ENCODE measurements at places on chromosomes 7 and 10.

DNA sequence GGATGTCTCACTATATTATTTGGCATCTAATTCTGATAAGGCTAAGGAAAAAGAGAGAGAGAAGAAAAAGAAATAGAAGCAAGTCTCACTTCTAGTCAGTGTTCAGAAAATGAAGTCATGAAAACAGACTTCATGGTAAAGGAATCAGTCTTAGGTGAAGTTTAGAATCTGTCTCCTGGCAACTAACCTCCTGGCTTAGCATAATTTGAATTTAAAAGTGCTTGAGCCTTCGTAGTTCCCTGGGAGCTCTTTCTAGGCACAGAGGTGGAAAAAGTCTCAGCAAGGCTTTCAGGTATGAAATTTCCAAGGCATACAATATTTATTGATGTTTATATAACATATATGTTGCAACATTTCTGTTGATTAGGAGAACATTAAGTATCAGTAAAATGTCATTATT is 10.4 kb downstream of the CHRM2 start:
- no peak for DNase-seq

- DNase-seq, result no peak
Measured at GRCh38 chr7:24862461-24862860, 105.2 kb upstream of the GSDME start.

- DNase-seq, result no peak
Measured at GRCh38 chr10:58913717-58914116, 262.7 kb upstream of the PHYHIPL start.

- DNase-seq, result no peak
Measured at GRCh38 chr7:3092468-3092867, 48.8 kb upstream of the CARD11 start.

GRCh38 chr10:3716093-3716492 is 68.9 kb downstream of the KLF6 start:
- no peak for DNase-seq

- DNase-seq, result no peak
Measured at GRCh38 chr7:157963526-157963925, 624.1 kb downstream of the PTPRN2 start.

DNA sequence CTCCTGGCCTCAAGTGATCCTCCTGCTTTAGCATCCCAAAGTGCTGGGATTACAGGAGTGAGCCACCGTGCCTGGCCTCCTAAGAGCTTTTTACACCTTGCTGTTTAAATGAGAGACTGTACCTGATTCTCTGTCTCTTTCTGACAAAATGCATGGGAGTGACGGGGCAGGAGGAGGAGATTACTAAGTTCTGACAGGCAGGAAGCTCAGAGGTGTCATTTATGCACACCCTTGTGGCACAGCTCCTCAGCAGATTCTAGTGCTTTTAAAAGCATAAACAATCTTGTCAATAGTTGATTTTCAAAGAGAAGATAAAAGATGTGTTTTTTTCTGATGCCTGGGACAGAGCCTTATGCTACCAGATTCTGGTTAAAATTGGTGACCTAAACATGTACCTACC is 39.7 kb upstream of the STEAP4 start:
- no peak for DNase-seq

DNA sequence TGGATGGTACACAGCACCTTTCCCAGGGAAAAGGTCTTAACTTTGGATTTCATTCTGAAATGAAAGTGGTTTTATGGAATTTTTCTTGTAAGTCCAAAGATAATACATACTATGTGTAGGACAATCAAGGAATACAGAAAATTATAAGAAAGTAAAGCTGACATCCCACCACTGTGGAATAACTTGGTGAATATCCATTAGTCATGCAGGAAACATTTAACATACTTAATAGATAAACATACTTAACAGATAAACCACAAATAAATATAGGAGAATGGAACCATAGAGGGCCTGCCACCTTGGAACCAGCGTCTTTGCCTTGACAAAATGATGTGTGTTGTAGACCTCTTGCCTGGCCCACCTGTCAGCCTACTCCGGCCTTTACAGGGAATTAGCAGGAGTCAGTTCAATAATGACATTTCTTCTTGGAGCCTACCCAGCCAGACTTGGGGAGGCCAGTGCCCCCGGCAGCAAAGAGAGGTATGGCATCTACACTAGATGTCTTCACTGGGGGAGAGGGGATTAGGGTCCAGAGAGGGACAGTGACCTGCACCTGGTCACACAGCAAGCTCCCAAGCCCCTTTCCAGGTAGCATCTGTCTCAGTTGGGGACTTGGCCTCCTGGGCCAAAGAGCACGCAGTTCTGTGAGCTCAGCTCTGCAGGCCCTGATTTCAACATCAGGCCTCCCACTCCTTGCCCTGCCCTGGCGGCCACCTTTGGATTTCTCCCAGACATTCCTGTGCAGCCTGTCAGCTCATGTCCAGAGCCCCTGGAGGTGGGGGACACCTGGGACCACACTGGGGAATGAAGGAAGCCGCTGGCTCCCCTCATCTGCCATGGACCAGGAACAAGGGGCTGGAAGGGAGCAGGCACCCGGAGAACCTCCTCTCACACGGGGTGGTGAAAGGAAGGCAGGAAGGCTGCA is 112.6 kb upstream of the PPIF start:
- DNase-seq, result no peak

- DNase-seq, result no peak
Measured at GRCh38 chr7:118794419-118794818, 569.9 kb downstream of the ANKRD7 start.

- DNase-seq, result no peak
Measured at GRCh38 chr10:124064676-124065075, 28.7 kb downstream of the CHST15 start.

DNA sequence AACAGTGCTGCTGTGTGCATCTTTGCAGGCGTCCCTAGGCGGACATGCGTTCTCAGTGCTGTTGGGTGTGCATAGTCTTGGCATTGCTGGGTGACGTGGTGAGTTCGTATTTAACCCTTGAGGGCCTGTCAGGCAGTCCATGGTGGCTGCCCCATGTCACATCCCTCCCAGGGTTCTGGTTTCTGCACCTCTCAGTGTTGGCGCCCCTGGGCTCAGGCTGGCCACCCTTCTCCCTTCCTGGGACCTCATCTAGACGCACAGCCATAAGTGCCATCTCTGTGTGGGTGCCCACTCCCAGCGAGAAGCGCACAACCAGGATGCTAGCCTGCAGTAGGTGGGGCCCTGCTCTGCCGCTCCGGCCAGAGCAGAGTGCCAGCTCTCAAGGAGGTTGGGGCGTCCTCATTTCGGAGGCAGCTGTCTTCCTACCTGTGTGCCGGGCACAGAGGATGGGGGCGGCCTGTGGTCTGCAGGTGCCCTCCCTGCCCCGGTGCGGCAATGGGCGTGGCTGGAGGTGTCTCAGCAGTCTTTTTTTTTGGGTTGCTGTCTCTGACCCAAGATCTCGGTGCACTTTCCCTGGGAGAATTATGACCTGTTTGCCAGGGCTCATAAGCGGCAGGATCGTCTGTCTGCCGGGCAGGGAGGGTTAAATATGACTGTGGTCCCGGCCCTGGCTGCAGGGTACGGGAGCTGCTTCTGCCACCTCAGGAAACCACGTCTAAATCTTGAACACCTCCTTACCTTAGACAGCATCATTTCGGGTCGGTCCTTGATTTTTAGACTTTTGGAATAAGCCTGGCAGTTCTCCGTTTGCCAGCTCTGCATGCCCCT is 6.5 kb downstream of the INPP5A start:
- DNase-seq, result no peak

DNA sequence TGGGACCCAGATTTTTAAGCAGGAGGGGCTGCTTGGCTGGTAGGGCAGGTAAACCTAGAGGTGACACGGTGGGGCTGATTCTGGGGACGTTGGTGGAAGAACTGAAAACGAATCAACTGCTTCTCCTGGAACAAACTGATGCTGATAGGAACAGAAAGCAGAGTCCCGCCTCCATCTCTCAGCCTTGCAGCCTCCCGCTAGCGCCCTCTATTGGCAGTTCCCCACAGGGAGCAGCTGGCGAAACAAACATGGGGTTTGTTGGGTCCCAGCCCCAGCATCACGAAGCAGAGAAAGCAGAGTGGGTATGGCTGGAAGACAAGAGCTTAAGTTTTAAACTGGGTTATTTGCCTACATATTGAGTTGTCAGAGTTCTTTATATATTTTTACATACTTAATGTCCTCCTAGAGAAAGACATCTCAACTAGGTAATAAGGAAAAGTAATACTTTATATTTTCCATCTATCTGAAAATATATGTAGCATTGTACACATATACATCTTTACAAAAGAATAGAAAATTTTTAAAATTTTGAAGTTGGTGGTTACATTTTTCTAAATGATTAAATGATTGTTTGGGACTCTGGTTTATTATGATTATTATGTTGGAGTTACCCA is 42.3 kb upstream of the FOXI2 start:
- no peak for DNase-seq

- DNase-seq, result no peak
Measured at GRCh38 chr10:13536674-13537366, 8.0 kb upstream of the BEND7 start.

- DNase-seq, result no peak
Measured at GRCh38 chr7:41867639-41868280, 164.9 kb upstream of the INHBA start.

GRCh38 chr7:159145490-159145855 is 806 bp upstream of the VIPR2 start:
- no peak for DNase-seq

- no peak for DNase-seq
Measured at GRCh38 chr7:15558756-15559155, 3.1 kb downstream of the AGMO start.

DNA sequence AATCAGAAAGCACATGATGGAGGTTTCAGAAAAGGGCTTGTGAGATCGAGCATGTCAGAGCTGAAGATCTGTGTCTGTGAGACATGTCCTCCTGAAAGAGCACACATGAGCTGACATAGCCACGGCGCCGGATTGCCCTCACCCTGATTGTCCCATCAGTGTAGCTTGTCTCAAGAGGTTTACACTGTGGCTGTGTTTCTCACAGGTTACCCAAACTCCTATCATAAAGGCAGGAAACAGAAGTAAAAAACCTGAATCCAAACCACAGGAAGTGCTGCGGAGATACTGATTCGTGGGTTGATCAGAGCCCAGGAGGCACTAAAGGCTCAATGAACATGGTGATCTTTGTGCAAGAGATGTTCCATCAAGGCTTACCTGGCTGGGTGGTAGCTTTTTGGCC is 3.9 kb upstream of the ATP6V0E2 start:
- no peak for DNase-seq

GRCh38 chr7:80140388-80140787 is 5.8 kb downstream of the GNAI1 start:
- no peak for DNase-seq

DNA sequence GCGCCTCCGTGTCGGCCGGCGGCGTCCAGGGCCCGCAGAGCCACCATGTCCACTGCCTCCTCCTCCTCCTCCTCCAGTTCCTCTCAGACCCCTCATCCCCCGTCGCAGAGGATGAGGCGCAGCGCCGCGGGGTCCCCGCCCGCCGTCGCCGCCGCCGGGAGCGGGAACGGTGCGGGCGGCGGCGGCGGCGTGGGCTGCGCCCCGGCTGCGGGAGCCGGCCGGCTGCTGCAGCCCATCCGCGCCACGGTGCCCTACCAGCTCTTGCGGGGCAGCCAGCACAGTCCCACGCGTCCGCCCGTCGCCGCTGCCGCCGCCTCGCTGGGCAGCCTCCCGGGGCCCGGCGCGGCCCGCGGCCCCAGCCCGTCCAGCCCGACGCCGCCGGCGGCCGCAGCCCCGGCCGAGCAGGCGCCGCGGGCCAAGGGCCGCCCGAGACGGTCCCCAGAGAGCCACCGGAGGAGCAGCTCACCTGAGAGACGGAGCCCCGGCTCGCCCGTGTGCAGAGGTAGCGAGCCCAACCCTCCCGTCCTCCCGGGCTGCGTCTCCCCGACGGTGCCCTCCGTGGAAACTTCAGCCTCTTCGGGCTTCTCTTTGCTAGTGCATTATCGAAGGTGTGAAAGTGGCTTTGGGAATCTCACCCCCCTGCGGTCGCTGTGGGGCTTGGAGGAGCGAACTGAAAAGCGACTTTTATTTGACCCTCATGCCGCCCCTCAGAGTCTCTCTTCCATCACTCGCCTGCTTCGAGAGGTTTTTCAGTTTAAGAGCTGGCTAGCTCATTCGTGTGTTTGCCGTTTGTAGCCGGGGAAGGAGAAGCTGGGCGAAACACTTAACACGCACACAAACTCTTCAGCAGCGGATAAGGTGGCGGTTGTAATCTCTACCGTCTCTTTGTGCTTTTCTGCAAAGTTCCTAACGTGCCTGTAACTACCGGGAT is 975 bp downstream of the GLCCI1 start:
- DNase-seq, result peak; percentile 30

- DNase-seq, result no peak
Measured at GRCh38 chr10:33091201-33091600, 133.2 kb upstream of the ITGB1 start.

GRCh38 chr10:96225119-96225518 is 46.2 kb downstream of the BLNK start:
- no peak for DNase-seq

- no peak for DNase-seq
Measured at GRCh38 chr7:41103331-41103730, 599.6 kb downstream of the INHBA start.

- no peak for DNase-seq
Measured at GRCh38 chr7:23239698-23240097, 6.9 kb upstream of the GPNMB start.

GRCh38 chr10:84018826-84019225 is 120.5 kb upstream of the GHITM start:
- no peak for DNase-seq

DNA sequence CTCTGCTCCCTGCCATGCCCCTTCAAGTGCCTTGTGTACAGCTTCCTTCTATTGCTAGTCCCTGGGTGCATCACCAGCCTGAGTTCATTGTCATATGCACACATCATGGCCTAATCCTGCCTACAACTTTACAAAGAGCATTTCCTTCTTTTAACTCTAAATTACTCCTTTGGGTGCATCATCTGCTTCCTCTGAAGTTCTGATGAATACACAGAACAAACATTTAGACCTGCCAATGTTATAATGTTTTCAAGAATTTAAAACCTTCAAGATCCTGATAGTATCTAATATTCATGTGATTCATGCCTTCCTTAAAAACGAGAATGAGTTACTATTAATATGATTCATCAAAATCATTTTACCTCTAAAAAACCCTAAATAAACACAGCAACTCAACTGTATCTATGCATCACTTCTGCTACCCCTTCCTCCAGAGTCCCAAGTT is 357.1 kb downstream of the MAGI2 start:
- DNase-seq, result no peak

- no peak for DNase-seq
Measured at GRCh38 chr10:59432207-59432900, 70.0 kb upstream of the FAM13C start.

DNA sequence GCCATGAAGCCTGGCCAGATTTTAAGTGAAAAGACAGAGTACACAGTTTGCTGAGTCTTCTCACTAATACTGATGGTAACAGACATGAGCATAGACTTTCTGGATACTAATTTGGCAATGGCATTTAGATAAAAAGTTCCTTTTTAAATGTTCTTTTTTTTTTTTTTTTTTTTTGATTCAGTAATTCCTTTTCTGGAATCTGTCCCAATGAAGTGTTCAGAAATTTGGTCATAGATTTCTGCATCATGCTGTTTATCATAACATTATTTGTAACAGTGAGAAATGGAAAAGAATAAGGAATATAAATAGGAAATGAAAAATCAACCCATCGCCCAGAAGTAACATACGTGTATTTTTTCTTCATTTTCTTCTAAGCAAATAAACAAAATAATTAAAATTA is 354.9 kb downstream of the CALN1 start:
- no peak for DNase-seq
